ENCODE measurements at places on chromosomes 13 and 19. TPM values are rescaled to one million over a fixed set of nuclear protein-coding genes. Genes with fewer than 3 reads are reported as not detected.

GRCh38 chr13:74288361-74288911 lies 154.2 kb upstream of the KLF12 start:
- DNase-seq: peak; percentile 47

- DNase-seq: no peak
These were observed 632.1 kb downstream of the DIAPH3 start for GRCh38 chr13:59531571-59532091.

DNA sequence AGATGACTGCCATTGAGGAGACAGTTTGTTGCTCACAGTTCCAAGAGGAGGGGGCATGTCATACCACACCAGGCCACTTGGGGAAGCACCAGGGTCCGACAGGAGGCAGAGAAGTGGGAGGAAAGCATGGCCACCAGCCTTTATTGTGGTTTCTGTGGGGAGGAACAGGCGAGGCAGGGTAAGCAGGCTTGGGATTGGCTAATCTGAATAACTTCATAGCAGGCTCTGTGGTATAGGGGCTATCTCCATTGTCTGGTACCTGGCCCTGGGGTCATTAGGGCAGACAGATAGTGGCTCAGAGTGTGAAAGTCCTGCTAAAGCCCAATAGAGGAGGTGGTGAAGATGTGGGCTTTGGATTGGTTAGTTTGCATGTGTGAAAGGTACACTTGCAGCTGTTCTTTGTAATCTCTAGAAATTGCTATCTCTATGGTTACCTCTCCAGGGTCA lies 35.5 kb downstream of the CBY2 start:
- DNase-seq: no peak

GRCh38 chr19:6531956-6532243 lies 1.1 kb downstream of the TNFSF9 start:
- no peak for DNase-seq

DNA sequence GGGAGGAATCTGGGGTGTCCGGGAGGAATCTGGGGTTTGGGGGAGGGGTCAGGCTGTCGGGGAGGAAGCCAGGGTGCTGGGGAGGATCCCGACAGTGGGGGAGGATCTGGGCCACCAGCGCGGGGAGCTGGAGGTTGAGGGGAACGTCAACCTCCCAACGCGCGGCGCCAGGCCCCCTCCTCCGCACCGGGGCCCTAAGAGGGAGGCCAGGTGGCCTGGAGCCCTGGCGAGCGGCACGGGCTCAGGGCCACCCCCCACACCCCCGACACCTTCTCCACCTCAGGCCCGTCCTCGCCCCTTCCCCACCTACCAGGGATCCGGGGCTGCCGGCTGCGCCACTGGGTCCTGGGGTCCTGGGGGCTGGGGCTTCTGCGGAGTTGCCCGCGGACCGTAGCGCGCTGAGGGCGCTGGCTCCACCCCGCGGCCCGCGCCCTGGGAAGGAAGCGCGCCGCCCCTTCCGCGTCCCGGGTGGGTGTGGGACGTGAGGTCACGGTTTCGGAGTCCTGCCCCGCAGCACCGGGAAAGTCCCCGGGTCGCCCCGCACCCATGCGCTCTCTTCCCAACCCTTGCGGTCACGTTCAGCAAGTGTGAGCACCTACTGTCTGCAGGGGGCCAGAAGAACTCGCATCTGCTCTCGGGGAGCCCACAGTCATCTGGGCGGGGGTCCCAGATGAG lies at the start of gene TICAM1:
Gene TICAM1 (minus strand): TSS at position 409 of the 675 bp plus-strand sequence. CDS start 13,335 bp downstream, outside the sequence.
- DNase-seq: peak; percentile 78

- no peak for DNase-seq
These were observed 88.4 kb downstream of the NALCN start for GRCh38 chr13:101327871-101328270.

CABP5 gene
- not detected for total RNA-seq

DNA sequence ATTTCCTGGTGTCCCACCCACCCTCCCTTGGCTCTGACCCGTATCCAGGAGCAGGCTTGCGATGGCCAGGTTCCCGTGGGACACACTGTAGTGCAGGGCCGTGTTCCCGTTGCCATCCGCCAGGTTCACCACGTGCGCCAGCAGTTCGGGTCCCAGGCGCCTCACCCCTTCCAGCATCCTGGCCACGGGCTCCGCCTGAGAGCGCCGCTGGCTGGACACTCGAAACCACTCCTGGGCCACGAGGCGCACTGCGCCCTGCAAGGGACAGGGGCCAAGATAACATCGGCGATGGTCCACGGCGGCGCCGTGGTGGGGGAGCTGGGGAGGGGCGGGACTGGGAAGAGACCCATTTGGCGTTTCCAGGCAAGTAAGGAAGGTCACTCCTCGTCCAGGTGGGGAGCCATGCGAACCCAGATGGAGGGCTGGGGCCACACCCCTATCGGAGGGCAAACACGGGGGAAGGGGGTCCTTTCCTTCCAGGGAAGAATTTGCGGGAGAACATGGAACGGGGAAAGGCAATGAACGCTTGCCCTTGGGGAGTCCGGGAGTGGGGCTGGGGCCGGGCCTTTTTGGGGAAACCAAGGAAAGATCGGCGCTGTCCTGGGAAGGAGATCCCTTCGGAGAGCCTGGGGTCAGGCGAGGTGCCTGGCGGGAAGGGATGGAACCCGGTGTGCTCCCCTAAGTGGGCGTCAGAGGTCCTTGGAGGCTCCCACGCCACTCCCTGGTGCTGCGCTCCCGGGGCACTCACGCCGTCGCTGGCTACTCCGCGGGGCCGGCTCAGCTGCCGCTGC lies 9.9 kb downstream of the KANK3 start:
- no peak for DNase-seq

GRCh38 chr13:113245849-113246796 lies 36.7 kb downstream of the CUL4A start:
- DNase-seq: no peak

KCNJ14 gene
- 1.4 TPM for total RNA-seq

GRCh38 chr13:40613192-40613818 lies 53.1 kb downstream of the FOXO1 start:
- DNase-seq: peak; percentile 54

CYP2F1 gene
- not detected for total RNA-seq

- no peak for DNase-seq
These were observed 382.0 kb downstream of the ZNF536 start for GRCh38 chr19:30754162-30754561.

DNA sequence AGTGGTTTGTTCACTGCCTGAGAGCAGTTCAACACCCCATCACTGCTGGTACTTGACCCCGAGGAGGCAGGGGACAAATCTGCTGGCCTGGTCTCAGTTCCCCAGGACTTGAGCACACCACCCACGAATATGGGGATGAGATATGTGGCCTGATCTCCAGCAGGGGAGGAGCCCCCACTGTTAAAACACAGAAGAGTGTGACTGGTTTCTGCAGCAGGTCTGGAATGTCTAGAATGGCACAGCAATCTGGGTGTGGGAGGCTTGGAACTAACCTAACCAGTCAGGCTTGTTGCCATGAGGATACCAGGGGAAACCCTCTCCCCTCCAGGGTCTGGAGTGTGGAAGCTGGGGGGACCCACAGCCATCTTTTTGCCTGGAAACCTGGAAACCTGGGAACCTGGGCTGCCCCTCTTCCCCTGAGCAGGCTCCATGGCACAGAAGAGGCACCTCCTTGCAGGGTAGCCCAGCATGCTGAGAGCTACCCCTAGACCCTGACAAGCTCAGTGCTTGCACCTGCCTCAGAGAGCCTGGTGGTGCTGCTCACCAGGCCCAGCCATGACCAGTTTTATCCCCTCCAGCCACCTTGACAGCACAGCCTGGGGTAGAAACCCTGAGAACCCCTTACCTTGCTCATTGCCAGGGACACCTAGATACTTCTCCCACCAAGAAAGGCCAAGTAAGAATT lies 273.8 kb downstream of the LIG4 start:
- no peak for DNase-seq

DNA sequence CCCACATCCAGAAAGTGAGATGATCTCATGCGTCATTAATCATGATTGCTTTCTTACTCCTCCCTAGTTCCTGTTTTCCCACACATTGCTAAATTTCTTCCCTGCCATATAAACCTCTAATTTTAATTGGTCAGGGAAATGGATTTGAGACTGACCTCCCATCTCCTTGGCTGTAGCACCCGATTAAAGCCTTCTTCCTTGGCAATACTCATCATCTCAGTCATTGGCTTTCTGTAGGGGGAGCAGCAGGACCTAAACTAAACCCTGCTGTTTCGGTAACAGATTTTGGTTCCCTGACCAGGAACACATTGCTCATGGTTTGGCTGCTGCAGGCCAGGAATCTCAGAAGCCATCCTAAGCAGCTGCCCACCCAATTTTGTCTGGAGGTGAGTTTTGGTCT lies 61.7 kb downstream of the SPRYD7 start:
- DNase-seq: no peak

DNA sequence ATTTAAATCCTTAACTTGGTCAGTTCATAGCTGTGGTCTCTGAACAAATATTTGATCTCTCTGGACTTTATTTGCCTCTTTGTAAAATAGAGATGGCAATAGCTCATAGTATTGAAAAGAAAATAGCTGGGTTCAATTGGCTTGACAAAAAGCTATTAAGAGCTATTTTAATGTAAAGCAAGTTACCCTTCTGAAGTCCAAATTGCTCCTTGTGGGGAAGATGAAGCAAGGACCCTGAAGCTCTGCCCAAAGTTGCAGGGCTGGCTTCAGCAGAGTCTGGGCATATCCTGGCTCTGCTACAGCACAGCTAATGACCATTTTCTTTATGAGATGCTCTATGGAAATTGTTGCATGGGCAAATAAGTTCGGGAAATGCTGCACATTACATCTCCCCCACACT lies 484.5 kb downstream of the TDRD3 start:
- DNase-seq: no peak

GRCh38 chr13:27922883-27923612 lies 3.2 kb downstream of the PDX1 start:
- DNase-seq: no peak

DNA sequence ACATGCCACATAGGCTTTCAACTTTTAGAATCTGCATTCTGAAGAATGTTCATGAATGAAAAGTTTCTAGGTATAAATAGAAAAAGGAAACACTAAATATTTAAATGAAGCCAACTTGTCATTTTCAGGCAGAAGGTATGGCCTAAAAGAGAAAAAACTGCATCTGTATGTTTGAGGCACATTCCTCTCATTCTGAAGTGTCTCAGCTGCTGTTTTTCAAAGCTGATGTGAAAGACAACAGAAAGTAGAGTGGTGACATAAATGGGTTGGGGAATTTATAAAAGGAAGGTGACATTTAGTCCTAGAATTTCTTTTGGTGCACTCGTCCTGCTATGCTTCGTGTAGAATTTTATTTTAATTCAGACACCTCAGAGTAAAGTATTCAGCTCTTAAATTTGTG lies 539.6 kb upstream of the SLITRK5 start:
- DNase-seq: no peak

DNA sequence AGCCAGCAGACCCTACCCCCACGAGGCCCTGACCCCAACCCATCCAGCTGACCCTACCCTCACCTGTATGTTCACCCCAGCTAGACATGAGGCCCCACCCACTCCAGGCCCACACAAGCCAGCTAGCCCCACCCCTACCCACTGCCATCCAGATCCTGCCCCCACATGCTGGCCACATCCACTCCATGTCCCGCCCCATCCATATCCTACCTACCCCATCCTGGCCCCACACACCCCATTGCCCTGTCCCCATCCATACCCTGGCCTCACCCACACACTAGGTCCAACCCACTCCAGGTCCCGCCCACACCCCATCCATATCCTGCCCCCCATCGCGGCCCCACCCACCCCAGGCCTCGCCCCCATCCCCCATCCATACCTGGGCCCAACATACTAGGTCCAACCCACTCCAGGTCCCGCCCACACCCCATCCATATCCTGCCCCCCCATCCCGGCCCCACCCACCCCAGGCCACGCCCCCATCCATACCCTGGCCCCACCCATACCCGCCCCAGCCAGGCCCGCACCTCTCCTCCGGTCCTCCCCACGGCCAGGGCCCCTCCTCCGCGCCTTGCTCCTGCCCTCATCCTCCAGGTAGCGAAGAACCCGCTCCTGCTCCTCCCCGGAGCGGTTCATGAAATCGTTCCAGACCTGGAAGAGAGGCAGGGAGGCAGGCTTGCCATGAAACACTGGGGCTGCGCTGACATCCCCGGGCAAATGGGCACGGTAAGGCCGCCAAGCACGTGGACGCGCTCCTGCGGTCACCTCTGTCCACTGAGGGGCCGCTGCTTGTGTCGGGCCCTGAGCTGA lies 7.2 kb downstream of the RNU6-9 start:
- no peak for DNase-seq

DNA sequence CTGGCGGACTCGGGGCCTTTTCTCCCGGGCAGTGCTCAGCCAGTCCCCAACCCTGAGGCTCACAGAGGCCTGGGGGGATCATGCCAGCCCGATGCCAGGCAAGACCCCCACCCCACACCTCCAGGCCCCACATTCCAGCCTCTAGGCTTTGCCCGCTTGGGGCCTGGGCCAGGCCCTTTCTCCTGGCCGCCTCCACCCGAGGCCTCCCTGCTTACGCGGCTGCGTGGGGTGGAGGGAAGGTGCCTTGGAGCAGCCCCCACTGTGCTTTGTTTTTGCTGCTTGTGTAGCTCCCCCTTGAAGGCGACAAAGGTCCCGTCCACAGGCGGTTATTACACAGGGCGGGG lies 38.4 kb downstream of the SMIM24 start:
- DNase-seq: no peak

- DNase-seq: no peak
These were observed 74.7 kb downstream of the MUC16 start for GRCh38 chr19:8935460-8935859.

DNA sequence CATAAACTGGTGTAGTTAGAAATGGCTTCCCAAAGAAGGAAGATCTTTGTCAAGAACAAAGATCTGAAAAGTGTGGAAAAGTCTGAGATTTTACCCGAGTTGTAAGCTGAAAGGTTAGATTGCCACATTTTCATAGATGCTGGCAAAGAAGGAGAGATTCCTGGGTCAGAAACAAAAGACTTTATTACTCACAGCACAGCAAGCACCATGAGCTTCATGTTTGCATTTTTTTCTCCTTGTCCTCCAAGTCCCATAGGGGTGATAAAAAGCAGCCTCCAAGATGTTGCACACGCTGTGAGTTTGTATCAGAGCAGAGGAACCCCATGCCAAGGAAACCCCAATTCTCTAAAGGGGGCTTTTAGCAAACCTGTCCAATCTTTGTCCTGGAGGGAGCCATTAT lies 29.3 kb downstream of the MZT1 start:
- DNase-seq: no peak

- no peak for DNase-seq
These were observed 22.3 kb upstream of the CEBPA start for GRCh38 chr19:33324628-33325027.

DNA sequence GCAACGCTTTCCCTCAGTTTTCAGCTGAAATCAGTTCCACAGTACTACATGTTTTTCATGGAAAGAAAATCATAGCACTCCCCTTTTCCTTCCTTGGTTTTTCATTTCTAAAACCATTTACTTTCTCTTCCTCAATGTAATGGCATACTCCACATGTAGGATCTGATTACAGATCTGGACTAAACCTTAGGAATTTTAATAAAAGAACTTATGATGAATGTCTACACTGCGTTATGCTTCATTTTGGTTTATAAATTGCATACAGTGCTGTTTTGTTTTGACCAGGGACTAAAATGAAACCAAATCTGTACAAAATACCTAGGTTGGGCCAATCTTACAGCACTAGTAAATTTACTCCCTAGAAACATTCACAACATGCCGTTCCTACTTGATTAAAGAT lies 589.9 kb downstream of the TBC1D4 start:
- DNase-seq: no peak

SBK3 gene
- not detected for total RNA-seq
